Left forelimb (tissue), 1 donor: ENCODE measurements at places on chromosomes 2 and 18.

GRCh38 chr2:179107737-179108136 lies 57.8 kb upstream of the CCDC141 start:
- no peak for DNase-seq

- no peak for DNase-seq
Observed at GRCh38 chr18:45938488-45938935, 28.6 kb downstream of the EPG5 start.

- DNase-seq: no peak
Observed at GRCh38 chr2:130736487-130736886, 7.6 kb downstream of the GPR148 start.

- DNase-seq: no peak
Observed at GRCh38 chr2:219728991-219729487, 101.6 kb downstream of the SLC4A3 start.

DNA sequence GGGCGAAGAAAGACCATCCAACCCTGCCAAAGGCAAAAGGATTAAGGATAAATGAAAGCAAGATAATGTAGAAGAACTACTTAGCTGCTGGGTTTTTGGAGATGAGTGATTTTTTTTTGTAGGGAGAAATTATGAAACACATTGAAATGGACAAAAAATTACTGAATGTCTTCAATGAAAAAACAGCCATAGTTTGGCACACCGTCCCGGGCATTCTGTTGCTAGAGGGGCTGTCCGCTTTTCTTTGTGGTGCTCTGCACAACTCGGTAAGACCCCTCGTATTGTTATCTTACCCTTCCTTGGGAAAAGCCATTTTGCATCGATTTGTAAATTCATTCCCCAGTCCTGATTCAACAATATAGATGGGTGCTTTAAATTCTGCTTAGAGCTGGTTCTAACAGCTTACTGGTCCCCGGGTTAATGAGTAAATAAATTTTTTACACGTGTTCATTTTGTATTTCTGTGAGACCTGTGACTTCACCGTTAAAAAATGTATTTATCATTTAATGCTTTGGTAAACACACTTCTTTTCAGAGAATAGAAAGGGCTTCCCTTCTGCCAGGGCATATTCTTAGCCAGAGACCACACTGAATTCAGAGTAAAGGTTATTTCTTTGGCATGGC lies 912 bp upstream of the LAPTM4A start:
- no peak for DNase-seq

DNA sequence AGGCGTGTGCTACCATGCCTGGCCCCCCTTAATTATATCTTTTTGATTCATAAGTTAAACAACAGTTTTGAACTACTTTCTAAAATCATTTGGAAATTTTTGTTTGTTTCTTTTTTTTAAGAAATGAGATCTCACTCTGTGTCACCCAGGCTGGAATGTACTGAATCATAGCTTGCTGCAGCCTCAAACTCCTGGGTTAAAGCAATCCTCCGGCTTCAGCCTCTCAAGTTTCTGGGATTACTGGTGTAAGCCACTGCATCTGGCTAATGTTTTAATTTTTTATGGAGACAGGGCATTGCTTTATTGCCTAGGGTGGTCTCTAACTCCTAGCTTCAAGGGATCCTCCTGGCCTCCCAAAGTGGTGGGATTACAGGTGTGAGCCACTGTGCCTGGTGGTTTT lies 71.5 kb downstream of the BABAM2 start:
- DNase-seq: no peak

- DNase-seq: no peak
Observed at GRCh38 chr18:38241736-38242135, 676.1 kb upstream of the CELF4 start.

DNA sequence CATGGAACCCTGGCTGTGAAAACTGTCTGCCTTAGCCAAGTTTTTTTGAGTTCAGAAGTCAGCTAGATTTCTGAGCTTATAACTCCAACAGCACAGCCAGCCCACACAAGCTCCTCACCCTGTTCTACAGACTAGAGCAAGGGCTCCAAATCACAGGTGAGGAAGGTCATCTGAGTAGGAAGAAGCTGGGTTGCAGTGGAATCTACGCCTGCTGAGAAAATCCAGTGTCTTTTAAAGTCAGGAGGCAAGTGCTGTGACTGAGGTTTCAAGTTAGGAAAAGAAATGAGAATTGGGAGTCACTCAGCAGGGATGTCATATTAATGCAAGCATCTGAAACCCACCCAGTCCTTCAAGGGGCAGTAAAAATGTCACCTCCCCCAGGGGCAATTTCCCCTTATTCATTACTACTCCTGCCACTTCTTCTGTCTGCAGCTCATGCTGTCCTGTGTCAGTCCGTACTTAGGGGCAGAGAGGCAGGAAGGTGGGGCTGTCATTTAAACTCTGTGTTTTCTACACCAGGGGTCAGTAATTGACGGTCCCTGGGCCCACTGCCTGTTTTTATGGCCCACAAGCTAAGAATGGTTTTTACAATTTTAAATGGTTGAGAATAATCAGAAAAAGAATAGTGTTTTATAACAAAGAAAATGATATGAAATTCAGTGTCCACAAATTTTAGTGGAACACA lies 551.1 kb downstream of the BCL11A start:
- DNase-seq: no peak

DNA sequence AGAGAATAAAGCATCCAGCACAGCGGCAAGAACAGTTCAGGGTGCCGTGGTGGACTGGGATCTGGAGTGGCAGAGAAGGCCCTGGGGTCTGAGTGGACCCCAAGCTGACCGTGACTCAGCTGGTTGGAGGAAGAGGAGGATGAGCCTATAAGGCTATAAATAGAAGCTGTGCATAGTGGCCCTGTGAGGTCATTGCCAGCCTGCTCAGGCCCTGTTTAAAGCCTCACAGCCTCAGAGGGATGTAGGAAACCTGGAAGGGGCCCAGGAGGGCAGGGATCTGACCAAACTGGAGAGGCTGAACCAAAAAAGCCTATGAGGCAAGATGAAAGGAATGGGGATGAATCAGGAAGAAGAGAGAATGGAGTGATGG lies 11.3 kb upstream of the DES start:
- DNase-seq: no peak

GRCh38 chr2:43877782-43878464 lies 39.2 kb downstream of the ABCG8 start:
- DNase-seq: no peak

GRCh38 chr2:131042148-131042775 lies 51.0 kb downstream of the FAM168B start:
- no peak for DNase-seq

DNA sequence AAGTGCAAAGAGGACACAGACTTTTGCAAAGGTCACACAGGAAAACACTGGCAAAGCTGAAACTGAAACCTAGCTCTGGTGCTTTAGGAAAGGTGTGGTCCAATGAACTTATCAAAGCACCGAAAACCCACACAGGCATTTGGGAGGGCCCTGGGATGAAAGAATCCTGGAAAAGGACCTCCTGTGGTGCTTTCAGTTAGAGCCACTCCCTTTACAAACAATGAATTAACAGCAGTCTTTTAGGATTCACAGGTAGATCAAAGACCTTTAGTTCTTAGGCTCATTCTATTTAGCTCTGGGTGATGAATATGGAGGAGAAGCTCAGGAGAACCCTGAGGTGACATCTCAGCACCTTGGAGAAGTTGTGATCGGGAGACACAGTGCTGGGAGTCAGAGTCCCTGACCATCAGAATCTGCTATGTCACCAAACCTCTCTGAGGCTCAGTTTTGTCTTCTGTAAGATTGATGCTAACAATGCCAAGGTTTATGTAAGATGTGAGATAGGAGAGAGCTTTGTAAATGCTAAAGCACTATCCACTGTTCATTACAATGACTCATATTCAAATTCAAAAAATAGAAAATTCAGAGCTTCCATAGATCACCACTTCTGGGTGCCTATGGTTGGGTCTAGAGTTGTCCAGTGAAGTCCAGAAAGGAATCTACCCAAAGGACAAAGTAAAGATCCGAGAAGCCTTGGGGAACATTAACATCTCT lies 39.3 kb downstream of the VSNL1 start:
- no peak for DNase-seq

DNA sequence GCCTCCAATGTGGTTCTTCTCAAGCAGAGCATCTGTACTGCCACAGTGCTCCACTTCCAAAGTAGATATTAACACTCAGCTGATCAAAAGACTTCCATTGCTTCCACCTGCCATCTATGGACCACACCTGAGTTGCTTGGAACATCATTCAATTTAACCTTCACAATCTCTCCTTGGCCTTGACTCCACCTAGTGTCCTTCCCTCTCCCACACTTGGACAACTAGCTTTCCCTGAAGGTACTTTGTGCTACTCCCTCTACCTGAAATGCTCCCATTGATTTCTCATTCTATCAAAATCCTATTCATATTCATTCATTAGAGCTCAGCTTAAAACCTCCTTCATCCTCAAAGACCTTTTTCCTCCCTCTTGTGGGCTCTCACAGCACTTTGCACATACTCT lies 48.7 kb downstream of the SOWAHC start:
- no peak for DNase-seq

GRCh38 chr18:74073957-74074667 lies 73.5 kb downstream of the FBXO15 start:
- DNase-seq: no peak

DNA sequence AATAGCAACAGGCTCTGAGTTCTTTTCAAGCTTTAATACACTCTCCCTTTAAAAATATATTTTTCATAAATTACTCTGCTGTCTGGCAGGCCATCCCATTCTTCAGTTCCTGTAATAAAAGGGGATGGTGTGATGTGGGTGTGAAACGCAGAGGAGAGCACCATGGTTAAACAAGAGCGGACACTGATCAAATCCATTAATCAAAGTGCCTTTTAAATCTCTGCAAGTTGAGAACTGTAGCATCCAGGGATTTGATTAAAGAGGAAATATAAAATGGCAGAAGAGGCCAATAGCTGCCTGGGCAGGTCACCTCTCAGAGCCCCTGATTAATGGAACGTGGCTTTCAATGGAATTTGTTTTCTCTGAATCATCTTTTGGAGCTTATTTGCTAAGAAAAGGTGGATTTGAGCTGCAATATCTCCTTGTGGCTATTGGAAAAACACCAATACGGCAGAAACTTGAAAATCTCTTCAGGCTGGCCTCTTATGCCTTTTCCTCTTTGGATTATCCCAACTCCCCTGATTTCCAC lies 96.9 kb downstream of the ACTR3 start:
- DNase-seq: no peak

DNA sequence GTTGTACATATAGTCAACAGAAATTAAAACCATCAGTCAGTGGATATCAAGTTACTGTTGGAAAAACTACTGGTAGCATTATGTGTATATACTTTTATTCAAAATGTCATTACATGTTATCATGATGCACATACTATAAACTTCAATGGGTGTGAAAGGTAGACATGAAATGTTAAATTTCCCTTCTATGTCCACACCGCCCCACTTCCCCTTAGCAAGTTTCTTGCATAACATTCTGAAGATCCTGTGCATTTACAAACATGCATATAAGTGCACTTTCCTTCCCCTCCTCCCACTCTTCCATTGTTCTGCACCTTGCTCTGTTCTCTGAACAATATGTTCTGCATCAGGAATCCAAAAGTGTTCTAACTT lies 16.6 kb upstream of the HK2 start:
- no peak for DNase-seq

DNA sequence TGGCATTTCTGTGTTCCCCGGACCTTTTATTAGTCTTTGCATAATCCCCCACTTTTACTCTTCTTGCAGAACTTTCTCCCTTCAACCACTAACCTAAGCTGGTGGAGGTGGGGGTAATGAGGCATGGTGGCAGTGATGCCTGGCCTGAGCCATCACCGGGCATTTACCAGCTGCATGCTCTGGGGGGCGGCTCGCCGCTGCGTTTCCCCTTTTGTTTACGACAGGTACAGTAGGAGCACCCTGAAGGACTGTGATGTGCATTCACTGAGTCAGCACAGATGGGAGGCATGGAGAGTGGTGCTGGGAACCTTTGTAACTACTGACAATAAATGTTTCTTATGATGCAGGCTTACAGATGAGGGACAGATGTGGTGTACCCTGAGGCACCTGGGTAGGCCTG lies 46.9 kb downstream of the PLEKHB2 start:
- no peak for DNase-seq

GRCh38 chr2:198042189-198042588 lies 237.8 kb downstream of the PLCL1 start:
- no peak for DNase-seq

DNA sequence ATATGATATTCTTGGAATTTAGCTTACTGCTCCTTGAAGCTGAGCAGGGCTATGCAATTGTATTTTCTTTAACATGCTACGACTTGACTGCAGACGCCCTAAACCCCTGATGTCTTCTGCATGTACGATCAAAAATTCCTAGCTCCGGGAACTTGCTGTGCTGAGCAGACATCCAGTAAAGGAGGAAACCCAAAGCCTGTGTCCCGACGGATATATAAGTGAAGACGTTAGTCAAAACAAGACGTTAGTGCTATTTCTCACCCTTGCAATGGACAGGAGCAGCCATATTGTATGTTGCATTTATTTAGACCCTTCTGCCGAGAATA lies 51.5 kb downstream of the SETBP1 start:
- no peak for DNase-seq

- peak; percentile 42 for DNase-seq
Observed at GRCh38 chr2:109339519-109339966, 210.5 kb downstream of the SH3RF3 start.

DNA sequence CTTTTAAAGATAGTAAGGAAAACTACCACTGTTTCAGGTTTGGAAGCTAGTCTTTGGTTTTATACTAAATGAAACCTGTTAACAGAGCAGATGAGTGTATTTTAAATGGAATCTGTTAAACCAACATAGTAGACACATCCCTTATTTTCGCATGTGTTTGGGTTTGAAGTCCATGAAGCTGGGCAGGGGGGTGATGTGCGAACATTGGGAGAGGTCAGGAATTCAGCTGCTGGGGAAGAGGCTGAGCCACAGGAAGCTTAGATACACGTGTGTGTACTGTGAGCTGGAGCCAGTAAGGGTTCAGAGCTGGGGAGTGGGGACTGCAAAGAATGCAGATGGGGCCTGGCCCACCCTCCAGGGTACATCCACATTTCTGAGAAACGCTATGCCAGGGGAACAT lies 176.9 kb downstream of the VAPA start:
- no peak for DNase-seq

DNA sequence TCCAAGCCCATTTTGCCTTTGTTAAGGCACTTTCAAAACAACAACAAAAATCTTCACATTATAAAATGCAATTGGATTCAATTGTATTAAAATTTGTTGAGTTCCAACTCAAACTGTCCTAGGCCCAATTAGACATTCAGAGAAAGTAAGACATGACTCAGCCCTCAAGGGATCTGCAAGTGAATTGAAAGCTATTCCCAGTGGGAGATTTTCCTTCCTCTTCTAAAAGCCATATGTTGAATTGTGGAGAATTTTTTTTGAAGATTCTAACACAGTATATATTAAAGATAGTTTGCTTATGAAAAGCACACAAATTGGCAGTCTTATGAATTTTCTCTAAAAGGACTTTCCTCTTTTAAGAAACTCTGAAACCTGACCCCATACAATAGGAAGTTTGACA lies 268.0 kb upstream of the PARD3B start:
- DNase-seq: no peak

- no peak for DNase-seq
Observed at GRCh38 chr2:31785876-31786275, 205.1 kb upstream of the SRD5A2 start.

DNA sequence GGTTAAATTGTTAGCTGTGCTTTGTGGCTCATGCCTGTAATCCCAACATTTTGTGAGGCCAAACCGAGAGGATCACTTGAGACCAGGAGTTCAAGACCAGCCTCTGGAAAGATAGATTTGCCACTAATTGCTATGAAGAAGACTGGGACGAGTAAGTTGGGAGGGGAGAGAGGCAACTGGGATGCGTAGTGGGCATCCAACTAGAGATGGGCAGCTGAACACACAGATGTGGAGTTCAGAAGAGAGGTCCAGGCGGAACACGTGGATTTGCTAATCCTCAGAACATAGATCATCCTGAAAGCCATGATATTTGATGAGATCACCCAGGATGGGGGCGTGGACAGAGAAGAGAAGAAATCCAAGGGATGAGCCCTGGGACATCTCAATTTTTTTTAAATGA lies 48.7 kb downstream of the CYP26B1 start:
- no peak for DNase-seq
